ENCODE measurements at places on chromosomes 5 and 9.

- no peak for DNase-seq
These were observed 335.3 kb downstream of the SLIT3 start for GRCh38 chr5:168965638-168966037.

- DNase-seq, result no peak
These were observed 94.8 kb downstream of the ROR2 start for GRCh38 chr9:91855196-91855595.

GRCh38 chr9:120368799-120369198, 211.2 kb downstream of the CDK5RAP2 start:
- DNase-seq, result no peak

DNA sequence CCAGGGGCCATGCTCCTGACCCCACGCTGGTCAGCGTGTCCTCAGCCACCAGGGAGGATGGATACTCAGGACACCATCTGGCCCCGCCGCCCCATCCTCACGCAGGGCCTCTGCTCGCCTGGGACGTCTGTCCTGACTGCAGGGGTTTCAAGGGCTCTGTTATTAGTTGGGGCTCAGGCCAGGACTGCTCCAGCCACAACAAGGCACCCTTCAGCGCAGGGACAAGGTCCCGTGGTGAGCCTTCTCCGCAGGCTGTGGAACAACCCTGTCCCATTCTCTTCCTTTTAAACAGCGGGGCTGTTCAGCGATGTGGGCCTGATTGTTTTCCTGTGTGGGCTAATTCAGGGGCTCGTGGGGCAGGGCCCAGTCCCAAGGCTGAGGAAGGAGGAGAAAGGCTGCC, 61.6 kb downstream of the SEMA4D start:
- no peak for DNase-seq

- DNase-seq, result no peak
These were observed 32.4 kb upstream of the WDR5 start for GRCh38 chr9:134103391-134103998.

DNA sequence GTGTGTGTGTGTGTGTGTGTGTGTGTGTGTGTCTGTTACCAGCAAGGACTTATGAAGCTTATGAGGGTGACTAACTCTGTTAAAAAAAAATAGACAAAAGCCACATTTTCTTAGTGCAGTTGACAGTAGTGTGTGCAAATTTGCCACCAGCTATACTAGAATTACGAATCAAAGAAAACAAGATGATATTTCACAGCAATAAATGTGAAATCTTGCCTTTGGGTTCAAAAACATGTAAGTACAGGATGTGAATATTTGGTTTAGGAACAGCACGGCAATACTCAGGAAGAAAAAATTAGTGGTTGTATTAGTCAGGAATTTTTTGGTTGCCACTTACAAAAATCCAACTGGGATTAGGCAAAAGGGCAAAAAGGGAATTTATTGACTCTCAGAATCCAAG, 117.4 kb downstream of the NPR3 start:
- DNase-seq, result no peak

DNA sequence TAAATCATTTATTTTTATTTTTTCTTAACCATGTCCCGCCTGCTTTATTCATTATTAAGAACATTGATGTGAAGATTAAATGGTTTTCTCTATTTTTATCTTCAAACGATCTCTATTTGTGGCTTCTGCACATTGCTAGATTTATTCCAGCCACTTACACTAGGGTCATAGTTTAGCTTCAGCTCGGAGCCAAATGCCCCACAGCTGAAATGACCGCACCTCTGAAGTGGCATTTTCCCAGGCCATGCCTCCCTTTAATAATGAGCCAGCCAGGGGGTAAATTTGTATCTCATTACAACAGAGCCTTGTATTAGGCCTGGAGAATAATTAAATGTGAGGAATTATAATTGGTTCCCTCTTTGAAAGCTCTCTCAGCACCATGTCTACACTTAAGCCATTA, 89.4 kb downstream of the DOCK8 start:
- DNase-seq, result no peak

- DNase-seq, result no peak
These were observed 71.8 kb downstream of the SECISBP2 start for GRCh38 chr9:89390068-89390555.

DNA sequence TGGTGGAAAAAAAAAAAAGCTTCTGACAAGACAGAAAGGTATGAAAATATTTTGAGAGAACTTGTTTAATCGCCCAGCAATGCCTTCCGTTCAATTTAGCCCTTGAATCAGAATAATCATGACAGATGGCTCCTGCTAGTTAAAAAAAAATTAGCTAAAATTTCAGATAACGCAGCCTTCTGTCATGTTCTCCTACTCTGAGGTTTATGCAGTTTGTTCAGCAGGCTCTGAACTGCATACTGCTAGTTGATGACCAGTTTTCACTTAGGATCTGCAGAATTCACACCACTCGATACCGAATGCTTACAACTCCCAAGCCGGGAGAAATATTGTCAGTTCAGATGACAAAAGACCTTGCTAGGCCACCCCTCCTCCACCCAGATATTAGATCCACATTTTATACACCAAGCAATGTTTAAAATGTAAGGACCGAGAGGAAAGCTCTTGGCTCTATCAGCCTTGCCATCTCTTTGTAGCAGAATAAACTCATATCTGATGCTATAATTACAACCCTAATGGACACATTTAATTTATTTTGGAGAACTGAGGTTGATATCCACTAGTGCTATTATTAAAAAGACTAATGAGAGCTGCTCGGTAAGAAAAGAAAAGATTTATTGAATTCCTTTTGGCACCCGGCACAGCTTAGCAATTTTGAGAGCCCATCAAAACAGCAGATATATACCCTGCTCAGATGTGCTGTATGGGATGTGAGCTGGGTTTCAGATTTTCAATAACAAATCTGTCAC, 322.8 kb downstream of the GLIS3 start:
- DNase-seq, result no peak

DNA sequence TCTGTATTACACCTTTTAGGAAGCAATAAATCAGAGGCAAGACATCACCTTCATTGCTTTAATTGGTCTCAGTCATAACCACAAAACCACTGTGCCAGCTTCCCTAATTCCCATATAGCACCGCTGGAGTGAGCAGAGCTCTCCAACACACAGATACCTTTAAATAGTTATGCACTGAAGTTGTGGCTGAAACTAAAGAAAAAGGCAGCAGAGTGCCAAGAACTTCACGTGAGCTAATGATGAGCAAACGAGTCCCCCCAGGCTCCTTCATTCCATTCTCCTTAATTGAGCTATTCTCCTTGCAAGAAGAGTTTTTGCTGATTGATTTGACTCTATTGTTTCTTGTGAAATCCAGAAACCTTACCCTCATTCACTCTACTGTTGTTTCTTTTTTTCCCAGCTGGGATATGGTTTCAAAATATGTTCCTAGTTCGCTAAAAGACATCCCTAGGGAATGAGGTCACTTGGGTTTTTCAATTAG, 501.5 kb downstream of the SPATA31D1 start:
- no peak for DNase-seq

GRCh38 chr5:78605611-78606010, 43.0 kb downstream of the LHFPL2 start:
- no peak for DNase-seq

DNA sequence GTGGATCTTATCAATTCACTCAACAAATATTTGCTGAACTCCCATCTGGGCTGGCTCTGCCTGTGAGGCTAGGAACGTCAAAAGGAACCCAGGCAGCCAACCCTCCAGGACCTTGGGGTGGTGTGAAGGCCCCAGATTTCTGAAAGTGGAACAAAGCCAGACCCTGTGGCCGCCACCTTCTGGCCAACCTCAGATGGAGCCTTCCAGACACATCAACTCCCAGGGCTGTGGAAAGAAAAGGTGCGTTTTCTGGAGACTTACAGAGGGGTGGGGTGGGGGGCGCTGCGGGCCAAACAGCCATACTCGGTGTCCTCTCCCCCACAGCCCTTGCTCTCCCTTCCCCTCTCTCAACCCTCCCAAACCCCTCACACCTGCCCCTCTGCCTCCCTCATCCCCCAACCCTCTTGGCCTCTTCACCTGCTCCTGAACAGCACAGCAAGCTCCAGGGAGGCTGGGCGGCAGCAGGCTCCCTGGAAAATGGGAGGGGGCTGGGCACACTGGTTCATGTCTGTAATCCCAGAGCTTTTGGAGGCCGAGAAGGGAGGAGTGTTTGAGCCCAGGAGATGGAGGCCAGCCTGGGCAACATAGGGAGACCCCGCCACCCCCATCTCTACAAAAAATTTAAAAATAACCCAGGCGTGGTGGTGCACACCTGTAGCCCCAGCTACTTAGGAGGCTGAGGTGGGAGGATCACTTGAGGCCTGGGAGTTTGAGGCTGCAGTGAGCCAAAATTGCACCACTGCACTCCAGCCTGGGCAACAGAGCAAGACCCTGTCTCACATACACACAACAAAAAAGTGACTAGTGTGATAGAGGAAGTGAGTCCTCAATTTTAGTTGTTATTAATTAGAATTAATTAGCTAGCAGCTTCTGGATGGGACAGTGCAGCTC, 45.0 kb upstream of the PRRC2B start:
- no peak for DNase-seq

DNA sequence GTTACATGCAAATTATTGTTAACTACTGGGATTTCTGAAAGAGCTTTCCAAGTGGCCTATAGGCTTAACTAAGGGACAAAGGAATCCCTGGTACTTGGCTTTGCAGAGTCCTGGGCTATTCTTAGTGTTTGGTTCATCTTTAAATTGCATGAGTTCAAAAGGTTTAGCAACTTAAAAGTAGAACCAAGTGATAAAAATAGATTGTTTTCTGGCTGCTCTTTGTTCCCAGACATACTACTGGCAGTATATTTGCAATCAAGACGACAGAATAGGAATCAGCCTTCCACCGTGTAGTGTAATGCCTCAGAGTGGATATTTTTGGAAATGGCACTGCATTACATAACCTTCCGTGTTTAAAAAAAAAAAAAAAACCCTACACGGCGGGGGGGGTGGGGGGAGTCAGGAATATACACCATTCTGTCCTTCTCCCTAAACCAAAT, 1.0 kb downstream of the NREP start:
- no peak for DNase-seq

DNA sequence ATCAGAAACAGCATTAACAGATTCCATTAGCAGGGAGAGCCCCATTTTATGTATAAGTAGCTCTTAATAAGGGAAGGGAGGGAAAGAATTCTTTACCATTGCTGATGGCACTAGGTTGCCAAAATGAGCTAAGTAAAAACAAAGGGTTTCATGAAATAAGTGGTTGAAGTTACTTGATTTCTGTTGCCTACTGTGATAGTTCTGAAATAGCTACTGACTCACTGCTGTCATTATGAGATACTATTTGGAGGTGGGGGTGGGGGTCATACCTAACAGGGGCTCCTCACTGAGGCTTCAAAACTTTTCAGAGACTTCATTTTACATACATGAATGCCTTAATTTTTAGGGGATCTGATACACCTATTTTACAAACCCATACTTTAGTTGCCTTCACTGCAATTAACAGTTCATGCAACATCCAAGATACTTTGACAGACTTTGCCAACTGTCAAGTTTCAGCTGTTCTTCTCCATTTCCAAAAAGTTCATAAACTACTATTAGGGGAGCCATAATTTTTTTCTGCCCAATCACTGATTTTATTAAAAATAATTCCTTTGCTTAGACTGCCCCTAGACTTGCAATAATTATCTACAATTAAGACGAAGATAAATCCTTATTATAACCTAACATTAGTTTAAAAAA, 4.6 kb downstream of the HOMER1 start:
- DNase-seq, result no peak

- DNase-seq, result no peak
These were observed 715.2 kb upstream of the DMAC1 start for GRCh38 chr9:8514760-8515159.

DNA sequence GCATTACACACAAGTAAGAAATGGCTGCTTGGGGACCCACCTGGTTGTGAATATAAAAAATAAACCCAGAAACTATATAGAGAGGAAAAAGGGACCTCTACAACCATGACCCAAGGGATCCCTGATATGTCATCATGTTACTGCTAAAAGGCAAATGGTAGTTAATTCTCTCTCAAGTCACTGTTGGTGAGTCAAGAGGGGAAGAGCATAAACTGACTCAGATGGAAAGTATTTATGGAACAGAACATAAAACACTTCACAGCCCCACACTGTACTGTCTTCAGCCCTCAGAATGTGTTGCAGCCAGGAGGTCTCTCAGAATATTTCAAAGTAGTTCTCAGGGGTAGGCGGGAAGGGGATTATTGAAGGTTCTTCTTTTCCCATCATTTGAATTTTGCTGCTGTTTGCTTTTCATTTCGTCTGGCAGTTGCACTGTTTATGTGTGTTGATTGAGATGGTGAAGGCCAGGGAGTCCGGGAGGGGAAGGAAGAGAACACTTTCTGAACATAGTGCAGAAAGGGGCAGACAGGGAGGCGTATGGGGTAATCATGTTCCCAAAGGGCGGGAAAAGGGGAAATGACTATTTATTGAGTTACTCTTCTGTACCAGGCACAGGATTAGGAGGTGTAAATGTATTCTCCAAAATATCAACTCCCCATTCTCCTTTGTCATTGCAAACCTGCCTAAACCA, 85.5 kb downstream of the TEK start:
- DNase-seq, result no peak

- DNase-seq, result no peak
These were observed 114.1 kb downstream of the MUSK start for GRCh38 chr9:110782701-110783100.

- no peak for DNase-seq
These were observed 299.4 kb upstream of the RASA1 start for GRCh38 chr5:86968301-86968753.

DNA sequence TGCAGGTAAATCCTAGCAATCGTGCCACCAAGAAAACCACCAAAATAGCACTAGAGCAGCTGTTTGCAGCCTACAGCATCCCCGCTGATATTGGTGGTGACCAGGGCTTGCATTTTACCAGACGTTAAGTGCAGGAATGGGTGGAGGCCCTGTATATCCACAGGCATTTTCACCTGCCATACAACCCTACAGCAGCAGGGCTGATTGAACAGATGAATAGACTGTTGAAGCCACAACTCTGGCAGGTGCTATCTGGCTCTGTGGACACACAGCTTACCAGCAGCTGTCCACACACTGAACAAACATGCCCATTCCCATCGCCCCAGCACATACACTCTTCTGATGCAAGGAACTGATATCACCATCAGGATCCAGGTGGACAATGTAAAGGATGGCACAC, 154.5 kb upstream of the APC start:
- DNase-seq, result no peak

- no peak for DNase-seq
These were observed 297.1 kb downstream of the KCTD16 start for GRCh38 chr5:144467792-144468191.

GRCh38 chr9:132506977-132507669, 75.3 kb upstream of the BARHL1 start:
- DNase-seq, result no peak

Measured in GM19239 (cell line).